ENCODE measurements at places on chromosomes 2 and 18.
A peak's percentile ranks its signal among the peaks of the same experiment; 100 is the strongest.

DNA sequence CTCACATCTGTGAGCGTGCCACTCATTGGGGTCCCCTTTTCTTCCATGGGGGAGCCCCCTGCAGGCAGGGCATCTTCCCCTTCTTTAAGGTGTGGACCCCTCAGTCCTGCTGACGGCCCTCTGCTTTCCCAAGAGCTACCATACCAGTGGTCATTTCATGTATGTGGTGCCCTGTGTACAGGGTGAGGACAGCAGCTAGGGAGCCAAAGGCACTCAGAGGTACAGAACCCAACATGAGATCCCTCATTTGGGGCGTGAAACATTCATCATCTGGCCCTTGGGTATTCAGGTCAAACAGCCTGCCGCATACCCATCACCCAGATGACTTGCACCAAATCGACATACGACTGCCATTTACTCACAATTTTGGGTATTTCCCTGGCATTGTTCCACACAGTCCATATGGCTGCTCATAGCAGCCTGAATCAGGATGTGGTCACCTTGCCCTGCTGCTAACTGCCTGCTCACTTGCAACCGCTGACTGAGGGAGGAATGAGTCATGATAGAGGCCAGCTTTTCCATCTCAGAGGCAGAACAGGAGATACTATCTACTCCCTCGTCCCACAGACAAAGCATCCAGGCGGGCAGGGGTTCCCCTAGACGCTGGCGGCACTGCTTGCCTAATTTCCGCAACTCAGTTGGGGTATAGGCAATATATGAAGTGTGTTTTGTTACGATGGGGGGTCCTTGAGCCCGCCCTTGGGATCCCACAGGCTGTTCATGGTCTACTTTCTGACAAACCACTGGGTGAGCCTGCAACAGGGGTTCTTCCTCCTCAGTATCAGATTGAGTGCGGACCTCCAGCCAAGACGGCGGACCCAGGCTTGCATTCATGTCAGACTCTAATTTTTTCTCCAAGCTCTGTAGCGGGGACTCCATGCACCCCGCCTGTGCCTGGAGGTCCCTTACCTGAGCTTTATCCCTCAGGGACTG lies 228.6 kb downstream of the SATB2 start:
- DNase-seq = peak; percentile 87

DNA sequence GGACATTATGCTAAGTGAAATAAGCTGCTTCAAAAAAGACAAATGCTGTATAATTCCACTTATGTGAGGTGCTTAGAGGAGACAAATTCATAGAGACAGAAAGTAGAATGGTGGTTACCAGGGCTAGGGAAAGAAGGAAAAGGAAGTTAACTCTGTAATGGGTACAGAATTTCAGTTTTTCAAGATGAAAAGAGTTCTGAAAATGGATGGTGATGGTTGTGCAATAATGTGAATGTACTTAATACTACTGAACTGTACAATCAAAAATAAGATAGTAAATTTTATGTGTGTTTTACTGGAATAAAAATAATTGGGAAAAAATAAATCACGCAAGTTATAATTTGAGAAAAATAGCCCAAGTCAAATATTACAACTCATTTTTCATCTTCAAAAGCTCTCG lies 27.5 kb downstream of the ARHGAP25 start:
- no peak for DNase-seq

DNA sequence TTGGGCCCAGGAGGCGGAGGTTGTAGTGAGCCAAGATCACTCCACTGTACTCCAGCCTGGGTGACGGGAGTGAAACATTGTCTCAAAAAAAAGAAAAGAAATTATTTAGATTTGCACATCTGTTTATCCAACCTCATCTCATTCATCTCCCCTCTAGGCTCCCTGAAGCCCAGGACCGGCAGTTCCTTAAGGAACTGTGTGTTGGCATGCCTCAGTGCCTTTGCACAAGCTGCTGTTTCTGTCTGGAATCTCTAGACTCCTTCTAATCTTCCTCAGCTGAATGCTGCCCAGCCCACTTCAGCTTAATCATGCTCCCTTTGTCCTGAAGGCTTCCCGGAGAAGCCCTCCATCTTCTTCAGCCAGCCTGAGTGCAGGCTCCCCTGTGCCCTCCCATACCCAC lies 10.9 kb upstream of the RFX8 start:
- no peak for DNase-seq

DNA sequence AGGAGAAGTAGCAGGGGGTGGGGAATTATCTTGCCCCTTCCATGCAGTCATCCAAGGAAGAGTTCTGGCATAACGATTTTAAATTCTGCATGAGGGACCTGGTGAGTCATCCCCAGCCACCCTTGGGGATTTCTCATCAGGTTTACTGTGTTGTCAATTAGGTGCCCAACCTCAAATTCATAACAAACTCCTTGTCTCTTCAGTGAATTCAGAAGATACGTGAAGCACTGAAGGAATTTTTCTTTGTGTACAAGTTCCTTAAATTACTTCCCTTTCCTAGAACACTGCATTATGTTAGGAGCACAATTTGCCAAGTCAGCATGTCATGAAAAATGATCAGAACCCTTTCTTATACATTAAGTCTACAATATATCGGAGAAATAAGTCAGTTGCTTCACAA lies 70.8 kb upstream of the NOSTRIN start:
- DNase-seq = no peak

DNA sequence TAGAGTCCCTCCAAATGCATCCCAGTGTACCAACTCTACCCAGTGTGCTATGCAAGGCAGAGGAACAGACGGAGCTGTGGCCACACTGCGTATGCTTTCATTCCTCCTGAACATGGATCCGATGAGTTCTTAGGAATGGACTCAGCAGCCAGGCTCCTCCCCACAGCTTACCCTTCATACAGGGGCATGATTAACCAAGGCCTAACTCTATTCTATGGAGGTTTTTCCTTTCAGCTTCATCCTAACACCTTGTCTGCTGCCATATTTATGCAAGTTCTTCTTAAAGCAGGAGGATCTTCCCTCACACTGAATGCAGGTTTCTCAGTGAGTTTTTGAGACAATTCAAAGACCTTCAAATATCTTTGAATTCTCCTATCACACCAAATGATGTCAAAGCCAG lies 222.9 kb downstream of the MYT1L start:
- no peak for DNase-seq
